NCI-H1092 treated with DMSO at 0.1 percent for 48 hours (cell line): ENCODE measurements at places on chromosomes 1 and 21.

DNA sequence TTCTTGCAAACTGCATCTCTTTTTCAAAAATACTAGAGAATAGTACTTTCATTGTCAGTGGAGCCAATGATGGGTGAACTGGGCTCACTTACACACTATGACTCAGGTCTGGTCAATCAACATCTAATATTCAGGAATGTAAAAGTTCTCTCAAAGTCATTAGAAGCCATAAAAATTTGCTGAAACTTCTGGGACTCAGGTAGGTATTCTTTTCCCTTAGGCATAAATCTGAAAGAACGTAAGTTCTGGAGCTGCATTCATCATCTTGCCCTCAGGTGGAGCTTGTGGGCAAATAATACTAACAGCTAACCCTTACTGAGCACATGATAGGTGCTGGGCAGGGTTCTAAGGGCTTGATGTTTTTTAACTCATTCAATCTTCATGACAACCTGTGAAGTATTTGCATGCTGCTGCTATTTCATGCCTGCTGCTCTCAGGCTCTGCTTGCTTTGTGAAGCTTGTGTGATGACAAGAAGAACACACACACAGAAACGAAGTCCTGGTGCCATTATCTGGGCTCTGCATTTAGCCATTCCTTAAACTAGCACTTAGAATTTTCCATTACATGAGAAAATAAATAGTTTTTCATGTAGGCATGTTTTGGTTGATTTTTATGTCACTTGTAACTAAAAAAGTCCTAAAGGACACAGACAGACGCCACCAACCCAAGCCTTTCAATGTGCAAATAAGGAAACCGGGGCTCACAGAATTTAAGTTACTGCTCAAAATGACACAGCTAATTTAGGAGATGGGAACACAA lies 394.2 kb upstream of the LYPLAL1 start:
- no peak for DNase-seq

DNA sequence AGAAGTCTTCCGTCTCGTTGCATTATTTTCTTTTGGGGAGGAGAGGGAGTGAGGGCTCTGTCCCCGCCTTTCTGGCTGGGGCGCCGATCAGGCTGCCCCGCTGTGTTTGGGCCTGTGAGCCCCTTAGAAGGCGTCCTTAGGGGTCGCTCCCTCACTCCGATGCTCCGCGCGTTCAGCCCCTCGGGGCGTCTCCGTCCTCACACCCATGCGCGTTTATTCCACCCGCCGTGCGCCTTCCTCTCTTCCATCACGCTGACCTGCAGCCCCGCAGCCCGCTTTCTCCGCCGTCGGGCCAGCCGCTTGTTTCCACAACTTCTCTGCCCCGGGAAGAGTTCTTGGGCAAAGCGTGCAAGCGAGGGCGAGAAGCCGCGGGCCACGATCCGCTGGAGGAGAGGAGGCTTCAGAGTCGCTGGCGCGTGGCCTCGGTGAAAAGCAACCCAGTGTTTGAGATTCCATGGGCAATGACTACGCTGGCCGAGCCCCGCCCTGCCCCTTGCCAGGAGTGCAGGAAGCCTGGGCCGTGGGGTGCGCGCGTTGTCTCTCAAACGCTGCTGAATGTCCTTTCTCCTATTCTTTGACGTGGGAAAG lies 27.7 kb downstream of the TRIM11 start:
- no peak for DNase-seq

GRCh38 chr1:222104694-222105392 lies 363.0 kb upstream of the DUSP10 start:
- no peak for DNase-seq

DNA sequence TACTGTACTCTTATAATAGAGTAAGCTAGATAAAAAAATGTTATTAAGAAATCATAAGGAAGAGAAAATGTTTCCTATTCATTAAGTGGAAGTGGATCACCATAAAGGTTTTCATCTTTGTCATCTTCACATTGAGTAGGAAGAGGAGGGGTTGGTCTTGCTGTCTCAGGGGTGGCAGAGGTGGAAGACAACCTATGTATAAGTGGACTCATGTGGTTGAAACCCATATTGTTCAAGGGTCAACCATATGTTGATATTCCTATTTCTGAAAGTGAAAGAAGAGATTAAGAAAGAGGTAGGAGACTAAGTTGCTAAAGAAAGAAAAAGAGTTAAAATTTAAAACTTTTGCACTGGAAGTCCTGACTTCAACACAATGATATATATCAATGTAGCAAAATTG lies 4.9 kb upstream of the ZP4 start:
- DNase-seq, result no peak

DNA sequence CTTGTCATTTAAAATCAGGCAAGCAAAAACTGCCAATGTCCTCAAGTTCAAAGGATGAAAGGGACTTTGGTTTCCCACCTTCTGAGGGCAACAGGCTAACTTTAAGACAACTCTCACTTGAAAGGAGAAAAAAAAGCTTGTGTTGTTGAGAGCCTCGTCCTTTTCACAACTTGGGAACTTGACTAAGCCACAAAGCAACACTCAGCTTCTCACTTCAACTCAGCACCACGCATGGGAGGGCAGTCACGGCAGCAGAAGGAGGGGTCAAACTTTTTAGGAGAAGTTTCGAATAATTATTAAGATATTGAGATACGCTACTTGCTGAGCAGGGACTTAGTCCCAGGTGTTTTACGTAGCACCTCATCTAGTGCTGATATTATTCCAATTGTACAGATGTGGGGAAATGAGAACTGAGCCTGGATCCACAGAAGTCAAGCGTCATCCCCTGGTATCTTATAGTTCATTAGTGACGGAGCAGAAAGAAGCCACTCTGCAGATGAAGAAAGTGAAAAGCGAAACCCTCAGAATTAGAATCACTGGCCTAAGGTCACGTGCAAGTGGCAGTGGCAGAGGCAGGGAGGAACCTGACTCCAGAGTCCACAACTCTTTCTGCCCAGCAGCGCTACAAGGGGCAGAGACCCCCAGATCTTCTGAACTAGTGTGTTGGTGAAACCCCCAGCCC lies 83.6 kb downstream of the JAK1 start:
- DNase-seq, result no peak

DNA sequence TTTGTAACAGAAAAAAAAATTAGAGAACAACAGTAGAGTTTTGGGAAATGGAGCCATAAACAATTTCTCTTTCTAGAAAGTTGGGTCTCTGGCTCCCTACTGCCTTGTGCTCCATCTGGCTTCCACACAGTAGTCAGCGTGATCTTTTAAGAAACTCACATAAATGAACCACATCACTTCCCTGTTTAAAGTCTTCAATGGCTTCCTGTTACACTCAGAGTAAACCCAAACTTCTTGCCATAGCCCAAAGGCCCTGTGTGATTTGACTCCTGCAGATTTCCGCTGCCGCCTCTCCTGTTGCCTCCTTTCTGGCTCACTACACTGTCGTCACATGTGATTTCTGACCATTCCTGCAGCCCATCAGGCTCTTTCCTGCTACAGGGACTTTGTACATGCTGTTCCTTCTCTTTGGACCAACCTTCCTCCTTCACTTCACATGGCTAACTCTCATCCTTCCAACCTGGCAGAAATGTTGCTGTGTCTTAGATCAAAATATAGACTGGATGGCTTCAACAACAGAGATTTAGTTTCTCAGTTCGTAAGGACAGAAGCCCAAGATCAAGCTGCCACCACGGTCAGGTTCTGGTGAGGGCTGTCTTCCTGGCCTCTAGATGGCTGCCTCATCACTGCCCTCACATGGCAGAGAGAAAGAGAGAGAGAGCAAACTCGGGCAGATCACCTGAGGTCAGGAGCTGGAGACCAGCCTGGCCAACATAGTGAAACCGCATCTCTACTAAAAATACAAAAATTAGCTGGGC lies 34.0 kb downstream of the OPRD1 start:
- DNase-seq, result peak; percentile 10

DNA sequence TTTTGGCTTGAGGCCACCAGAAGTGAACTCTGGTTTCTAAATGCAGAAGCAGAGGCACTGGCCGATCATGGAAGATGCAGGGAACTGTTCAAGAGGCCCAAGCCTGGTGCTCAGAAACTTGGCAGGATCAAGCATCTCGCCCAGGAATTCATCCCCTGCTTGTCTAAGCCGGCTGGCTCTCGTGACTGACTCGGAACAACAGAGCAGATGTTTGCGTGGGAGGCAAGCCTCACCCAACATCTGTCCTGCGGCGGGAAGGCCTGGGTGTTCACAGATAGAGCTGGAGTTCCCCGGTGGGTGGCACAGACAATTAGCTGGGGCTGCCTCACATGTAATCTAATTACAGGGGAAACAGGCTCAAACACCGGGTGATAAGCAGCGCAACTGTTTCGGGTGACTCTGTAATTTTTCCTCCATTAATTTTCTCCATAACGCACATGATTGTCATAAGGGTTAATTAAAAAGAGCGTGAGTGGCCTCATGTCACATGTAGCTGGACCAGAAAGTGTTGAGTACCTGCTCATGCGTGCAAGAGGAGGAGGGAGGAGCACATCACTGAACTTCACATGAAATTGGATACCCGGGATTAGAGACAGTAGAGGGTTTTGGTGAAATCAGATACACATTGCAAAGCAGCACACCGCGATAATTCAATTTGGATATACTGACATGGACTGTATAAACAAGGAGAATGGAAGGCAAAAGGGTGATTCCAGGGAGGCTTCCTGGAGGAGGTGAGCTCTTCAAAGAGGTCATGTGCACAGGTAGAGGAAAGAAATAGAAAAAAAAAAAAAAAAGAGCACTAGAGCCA lies 180.0 kb downstream of the ETS2 start:
- DNase-seq, result peak; percentile 94

DNA sequence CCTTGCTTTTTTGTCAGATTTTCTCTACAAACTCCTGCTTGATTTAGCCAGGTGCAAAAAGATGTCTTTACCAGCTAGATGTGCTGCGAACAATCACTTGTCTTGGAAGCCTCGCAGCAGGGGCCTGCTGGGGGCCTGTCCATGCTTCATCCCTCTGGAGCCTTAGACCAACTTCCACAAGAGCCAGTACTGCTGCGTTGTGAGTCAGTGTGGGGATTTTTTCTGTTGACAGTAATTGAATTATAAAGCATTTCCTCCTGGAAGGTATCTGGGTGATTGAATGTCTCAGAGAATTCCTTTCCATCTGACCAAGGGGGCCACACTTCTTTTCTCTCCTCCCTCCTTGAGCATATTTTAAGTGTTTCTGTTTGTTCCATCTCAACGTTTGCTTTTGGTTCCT lies 40.4 kb upstream of the LDLRAP1 start:
- DNase-seq, result no peak

GRCh38 chr1:93766451-93766850 lies 84.8 kb upstream of the BCAR3 start:
- DNase-seq, result no peak

GRCh38 chr1:248805876-248806275 lies 19.8 kb downstream of the SH3BP5L start:
- DNase-seq, result no peak

GRCh38 chr1:151165281-151165737 lies 393 bp downstream of the LYSMD1 start:
- DNase-seq, result peak; percentile 79

DNA sequence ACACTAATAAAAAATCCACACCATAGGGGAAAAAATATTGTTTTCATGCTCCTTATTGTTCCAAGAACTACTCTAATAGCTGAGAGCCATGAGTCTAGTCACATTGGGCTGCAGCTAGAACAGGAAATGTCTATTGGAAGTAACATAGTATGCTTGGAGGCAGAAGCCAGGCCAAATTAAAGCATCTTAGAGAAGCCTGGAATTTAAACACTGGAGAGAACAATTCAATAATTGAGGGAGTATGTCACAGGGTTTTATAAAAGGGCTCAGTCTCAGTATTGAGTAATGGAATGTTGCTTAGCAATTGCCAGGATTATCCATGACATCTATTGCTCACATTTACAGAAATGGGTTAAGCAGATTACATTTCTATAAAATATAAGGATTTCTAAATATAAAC lies 471.3 kb downstream of the LMO4 start:
- no peak for DNase-seq

- DNase-seq, result no peak
Observed at GRCh38 chr1:220818421-220819173, 31.9 kb downstream of the MTARC1 start.

- DNase-seq, result no peak
Observed at GRCh38 chr1:51583532-51583931, 33.4 kb upstream of the OSBPL9 start.

- DNase-seq, result no peak
Observed at GRCh38 chr1:41713557-41714327, 205.0 kb downstream of the HIVEP3 start.

GRCh38 chr21:16199539-16199938 lies 469.8 kb downstream of the USP25 start:
- DNase-seq, result no peak

- DNase-seq, result no peak
Observed at GRCh38 chr1:93001893-93002292, 40.6 kb upstream of the DIPK1A start.

DNA sequence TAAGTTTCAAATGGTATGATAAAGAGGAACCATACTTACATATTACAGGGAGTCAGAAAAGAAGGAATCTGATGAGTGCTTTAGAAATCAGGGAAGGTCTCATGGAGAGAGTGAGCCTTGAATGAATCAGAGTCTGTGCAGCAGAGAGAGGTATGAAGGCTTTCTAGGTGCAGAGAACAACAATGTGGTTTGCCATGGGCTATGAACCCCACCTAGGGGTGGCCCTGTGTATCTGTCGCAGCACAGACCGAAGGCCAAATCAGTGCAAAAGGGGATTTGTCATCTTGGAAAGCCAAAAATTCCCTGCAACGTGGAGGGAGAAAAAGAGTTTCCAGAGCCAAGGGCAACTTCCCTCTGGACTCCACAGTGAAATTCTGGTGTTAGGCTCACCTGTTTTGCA lies 3.5 kb downstream of the PAPPA2 start:
- peak; percentile 4 for DNase-seq
